Stimulated activated CD8-positive, alpha-beta memory T cell treated with anti-CD3 and anti-CD28 coated beads, Interleukin-15, amount 100 ng/mL, for 4 hours (primary cell): ENCODE measurements at places on chromosomes 2 and 18.

- DNase-seq: no peak
Measured at GRCh38 chr2:203824057-203824456, 43.5 kb upstream of the CTLA4 start.

DNA sequence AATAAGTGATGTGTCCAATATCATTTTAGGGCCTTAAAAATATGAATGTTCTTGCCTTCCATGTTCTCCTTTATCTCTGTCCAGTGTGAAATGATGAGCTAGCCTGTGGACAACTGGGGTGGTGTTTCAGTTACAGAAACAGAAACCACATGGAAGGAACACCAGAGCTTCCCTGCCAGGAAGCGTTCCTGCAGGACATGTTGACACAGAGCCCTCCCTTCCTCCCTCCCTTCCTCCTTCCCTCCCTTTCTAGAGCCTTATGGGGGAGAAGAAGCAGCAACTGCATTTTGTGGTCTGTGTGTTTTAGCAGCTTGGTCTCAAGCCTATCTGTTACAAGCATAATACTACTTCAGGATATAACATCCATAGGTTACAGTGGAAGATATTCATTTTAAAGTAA lies 539.7 kb upstream of the NETO1 start:
- no peak for DNase-seq

DNA sequence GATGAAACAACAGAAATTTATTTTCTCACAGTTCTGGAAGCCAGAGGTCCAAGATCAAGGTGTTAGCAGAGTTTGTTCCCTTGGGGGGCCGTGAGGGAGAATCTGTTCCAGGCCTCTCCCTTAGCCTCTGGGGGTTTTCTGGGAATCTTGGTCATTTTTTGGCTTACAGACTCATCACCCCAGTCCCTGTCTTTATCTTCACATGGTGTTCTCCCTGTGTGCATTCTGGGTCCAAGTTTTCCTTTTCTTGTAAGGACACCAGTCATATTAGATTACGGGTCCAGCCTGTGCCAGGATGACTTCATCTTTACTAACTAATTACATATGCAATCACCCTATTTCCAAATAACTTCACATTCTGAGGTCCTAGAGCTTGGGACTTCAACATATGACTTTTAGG lies 292.5 kb upstream of the TRIB2 start:
- no peak for DNase-seq

- no peak for DNase-seq
Measured at GRCh38 chr2:180655393-180655792, 325.0 kb upstream of the UBE2E3 start.

DNA sequence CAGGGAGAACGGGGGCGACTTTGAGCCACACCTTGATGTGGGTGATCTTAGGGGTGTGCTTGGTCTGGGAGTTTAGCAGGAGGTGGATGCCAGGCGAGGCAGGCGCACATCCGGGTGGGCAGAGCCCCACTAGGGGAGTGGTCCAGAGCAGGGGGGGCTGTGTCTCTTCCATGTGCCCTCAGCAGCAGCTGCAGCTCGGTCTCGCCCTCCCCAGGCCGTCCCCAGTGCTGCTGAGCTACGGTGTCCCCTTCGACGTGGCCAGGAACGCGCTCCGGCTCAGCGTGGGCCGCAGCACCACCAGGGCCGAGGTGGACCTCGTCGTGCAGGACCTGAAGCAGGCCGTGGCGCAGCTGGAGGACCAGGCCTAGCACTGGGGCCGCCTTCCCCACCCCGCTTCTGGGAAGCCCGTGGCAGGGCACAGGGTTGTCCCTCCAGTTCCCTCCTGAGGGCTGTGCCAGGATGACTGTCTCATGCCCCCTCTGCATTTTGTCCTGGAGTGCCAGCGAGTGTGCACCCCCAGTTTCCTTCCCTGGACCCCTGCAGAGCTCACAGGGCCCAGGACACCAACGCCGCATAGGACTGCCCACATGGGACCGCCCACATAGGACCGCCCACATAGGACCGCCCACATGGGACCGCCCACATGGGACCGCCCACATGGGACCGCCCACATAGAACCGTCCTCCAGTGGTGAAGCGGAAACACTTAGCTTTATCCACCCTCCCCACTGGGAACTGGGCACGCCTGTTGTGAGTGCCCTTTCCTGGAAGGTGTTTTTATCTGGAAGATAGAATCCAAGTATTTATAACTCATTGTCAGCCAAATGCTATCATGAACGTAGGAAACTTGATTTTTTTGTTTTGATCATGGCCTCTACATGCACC lies 1.9 kb upstream of the ESPNL start:
- no peak for DNase-seq

DNA sequence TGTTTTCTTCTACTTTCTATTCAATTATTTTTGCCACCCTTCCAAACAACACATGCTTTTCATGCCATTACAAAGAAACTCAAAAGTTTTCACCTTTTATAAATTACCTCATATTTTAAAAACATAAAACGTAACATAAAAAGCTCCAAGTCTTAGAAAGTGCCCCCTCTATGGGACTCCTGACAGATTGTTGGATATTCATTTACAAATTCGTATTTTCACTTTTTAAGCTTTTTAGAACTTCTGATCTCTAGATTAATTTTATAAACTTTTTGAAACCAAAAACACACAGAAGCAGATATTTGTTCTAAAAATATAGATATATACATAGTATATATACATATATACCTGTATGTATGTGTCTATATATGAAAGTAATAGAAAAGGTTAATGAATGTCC lies 1.5 kb downstream of the COL5A2 start:
- DNase-seq: no peak

DNA sequence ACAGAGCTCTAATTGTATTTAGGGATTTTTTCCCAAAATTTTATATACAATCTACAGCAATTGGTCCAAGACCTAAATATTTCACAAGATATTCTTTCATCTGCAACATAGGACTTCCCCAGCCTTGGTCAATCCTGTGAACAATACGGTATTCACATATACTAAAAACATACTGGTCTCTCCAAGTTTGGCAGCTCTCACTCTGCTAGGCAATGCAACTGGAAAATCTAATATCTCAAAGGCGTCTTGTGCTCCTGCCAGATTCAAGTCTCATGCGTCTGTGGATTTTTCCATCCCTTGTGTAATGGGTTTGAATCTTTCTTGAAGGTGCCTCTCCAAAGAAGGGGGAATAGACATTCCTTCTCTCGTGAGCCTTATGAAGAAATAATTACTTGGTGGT lies 27.4 kb upstream of the MBOAT2 start:
- DNase-seq: no peak

DNA sequence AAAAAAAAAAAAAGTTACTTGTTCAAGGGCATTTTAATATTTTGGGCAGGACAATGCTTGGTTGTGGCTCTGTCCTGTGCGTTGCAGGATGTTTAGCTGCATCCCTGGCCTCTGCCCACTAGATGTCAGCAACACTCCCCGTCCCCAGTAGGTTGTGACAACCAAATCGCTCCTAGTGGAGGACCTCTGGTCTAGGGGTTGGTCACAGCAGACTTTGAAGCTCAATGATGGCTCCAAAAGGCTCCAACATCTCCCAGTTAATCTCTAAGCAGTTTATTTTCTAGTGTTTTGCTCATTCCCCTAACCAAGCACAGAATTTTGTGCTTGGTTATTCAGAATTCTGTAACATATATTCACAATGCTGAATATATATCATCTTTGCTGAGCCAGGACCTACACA lies 67.0 kb downstream of the CHRNA1 start:
- DNase-seq: peak; percentile 26

- DNase-seq: no peak
Measured at GRCh38 chr18:75201282-75202270, 7.4 kb downstream of the PTGR3 start.

DNA sequence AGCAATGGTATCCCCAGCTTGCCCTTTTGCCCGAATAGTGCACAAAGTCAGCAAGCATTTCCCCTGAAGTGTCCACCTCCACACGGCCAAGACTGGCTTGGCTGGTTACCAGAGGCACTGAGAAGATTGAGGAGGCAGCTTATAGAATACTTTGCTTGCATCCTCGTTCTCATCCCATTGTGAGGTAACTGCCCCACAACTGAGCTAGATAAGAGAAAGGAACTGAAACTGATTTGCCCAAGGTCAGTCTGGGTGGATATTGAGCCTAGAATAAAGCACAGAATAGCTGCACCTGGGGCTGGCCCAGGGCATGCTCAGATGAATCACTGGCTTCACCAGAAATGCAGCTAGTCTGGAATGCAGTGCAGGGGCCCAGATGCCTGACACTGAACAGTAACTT lies 32.7 kb upstream of the MAP4K3 start:
- DNase-seq: no peak

DNA sequence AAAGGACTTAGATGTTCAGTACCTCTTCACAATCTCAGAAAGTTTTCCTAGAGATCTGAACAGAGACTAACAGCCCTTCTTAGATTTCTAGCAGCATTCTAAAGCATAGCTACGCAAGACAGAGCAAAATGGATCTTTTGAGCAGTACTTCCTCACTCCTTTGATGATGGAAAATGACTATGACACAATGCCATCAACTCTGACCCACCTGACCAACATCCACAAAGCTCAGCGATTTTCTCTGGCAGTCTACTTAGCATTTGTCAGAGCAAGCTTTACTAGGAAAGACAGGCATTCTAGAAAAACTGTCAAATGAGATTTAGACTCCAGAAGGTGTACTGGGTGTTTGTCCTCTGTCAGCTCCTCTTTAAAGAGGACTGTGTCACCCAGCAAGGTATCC lies 180.9 kb upstream of the ACVR2A start:
- no peak for DNase-seq

- no peak for DNase-seq
Measured at GRCh38 chr2:188604579-188604978, 312.9 kb downstream of the GULP1 start.

- DNase-seq: no peak
Measured at GRCh38 chr2:211836409-211836808, 702.2 kb downstream of the ERBB4 start.

DNA sequence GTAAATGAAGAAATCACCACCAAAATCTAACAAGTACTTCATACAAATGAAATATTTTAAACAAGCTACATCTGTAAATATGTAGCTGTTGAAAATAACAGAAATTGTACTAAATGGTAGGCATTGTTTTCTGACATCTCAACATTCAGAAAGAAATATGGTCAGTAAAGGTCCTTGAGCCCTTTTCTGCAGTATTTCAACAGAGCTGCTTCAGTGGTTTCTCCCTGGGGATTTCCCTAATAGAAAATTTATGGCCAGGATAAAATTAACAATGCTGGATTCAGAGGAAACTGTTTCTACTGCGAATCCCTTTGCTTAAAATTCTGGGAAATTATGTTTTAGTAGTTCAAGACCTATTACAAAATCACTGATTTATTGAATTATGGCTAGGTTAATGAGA lies 256.6 kb downstream of the PIEZO2 start:
- no peak for DNase-seq

DNA sequence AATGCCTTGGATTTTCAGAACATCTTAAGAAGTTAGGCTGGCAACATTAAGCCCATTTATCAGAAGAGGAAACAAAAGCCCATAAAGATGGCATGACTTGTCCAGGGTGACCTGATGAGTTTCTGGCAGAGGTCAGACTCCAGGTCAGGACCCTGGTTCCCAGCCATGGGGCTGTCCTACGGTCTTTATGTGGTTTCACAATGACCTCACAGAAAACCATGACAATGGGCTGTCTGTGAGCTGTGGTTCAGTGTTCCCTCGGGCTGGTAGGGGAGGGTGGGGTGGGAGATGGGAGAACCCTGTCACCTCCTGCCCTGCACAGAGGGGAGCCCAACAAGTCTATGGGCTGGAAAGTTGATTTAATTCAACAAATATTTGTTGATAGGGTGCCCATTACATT lies 101.8 kb downstream of the LOXHD1 start:
- no peak for DNase-seq

DNA sequence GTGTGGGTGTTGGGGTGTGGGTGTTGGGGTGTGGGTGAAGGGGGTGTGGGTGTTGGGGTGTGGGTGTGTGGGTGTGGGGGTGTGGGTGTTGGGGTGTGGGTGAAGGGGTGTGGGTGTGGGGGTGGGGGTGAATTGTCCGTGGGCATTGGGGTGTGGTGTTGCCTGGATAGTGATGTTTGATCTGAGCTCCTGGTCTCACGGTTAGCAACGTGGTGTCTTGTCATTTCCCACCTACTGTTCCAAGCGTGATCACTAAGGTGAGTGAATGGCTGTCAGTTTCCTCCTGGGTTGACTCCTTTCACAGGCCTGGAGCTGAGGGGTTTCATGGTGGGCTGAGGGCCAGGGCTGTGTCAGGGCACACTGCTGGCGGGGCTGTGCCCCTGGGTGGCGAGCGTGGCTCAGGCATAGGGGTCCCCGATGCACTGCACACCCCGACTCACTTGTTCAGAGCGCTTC lies 27.2 kb downstream of the RTP5 start:
- DNase-seq: no peak

DNA sequence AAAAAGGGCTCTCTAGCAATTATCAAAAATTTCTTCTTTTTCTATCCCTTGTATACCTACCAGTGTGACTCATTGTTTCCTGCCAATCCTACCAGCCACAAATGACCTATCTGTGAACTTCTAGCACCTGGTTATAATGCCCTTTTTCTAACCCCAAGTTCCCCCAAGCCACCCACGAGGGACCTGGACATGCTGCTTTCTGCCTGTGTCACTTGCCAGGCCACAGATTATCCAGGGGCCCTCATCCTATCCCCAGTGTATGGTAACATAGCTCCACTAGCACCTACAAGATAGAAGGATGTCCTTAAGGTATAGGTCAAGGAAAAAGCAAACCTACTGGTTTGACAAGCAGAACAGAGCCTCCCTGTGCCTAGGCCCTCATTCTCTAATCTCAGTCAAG lies 26.8 kb downstream of the AAK1 start:
- no peak for DNase-seq

GRCh38 chr18:26089293-26090129 lies 902 bp downstream of the SS18 start:
- DNase-seq: no peak

- no peak for DNase-seq
Measured at GRCh38 chr2:146489386-146489785, 1355.4 kb upstream of the ACVR2A start.

- DNase-seq: no peak
Measured at GRCh38 chr2:40317046-40317445, 134.8 kb downstream of the SLC8A1 start.

DNA sequence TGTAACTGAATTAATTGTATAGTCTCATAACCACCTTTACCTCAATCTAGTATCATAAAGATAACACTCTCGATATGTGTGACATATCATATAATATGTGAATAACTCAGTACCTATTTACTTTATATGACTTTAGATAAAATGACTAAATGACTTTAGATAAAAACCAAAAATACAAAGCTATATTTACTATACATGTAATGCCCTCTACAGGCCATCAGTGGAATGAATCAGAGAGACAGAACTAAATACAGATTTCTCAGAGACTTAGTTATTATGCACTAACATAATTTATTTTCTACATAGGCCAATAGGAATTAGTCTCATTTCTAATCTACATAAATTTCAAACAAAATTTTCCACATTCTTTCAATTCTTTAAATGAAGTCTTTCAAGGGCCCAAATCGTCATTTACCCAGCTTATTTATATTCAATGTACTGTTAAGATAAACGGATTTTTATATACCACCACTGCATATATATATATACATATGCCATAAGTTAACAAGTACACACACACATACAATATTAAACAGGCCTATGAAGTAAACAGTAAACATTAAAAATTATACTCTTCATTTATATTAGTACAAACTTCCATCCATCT lies 219.9 kb downstream of the EXOC6B start:
- DNase-seq: no peak

- DNase-seq: no peak
Measured at GRCh38 chr2:40384714-40385113, 67.2 kb downstream of the SLC8A1 start.

- DNase-seq: no peak
Measured at GRCh38 chr2:222318712-222319585, 20.2 kb upstream of the PAX3 start.

GRCh38 chr2:124514236-124514635 lies 489.1 kb downstream of the CNTNAP5 start:
- no peak for DNase-seq
